ENCODE measurements at places on chromosomes 6 and 20.

DNA sequence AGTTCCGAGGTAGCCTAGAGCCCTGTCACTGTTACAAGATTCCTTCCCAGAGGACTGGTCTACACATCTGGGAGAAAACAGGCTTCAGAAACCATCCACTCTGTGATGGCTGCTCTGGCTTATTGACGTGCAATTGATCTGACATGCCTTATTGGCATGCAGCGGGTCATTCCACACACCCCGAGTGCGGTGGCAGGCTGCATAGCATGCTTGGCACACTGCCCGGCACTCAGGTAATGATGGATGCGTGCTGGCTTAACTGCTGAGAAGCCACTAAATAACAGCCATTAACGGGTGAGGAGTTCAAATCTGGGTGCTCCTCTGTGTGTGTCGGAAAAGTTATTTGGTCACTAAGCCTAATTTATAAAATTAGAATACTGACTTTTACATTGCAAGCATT, 67.9 kb upstream of the CDH4 start:
- no peak for DNase-seq

- DNase-seq, result no peak
These were observed 67.4 kb downstream of the MOXD1 start for GRCh38 chr6:132333639-132334520.

DNA sequence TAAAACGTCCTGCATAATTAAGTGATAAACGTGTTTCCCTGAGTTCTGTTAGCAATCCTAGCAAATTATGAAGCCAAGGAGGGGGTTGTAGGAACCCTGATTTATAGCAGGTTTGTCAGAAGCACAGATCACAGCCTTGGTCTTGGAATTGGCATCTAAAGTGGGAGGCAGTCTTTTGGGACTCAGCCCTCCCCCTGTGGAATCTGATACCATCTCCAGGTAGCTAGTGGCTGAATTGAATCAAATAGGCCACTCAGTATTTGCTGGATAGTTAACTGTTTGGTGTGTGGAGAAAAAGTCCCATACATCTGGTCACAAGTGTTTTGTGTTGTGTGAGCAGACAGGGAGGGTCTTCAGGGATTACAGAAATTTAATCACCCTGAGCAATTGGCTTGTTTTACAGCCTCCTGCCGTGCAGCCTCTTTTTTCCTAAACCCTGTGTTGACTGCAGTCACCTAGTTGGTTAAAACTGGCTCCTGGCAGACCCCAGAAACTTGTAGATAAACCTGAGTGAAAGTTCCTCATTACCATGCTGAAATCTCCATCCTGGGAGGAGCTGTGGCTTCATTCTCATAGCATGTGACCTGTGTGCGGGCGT, 19.0 kb upstream of the KIFC1 start:
- no peak for DNase-seq

DNA sequence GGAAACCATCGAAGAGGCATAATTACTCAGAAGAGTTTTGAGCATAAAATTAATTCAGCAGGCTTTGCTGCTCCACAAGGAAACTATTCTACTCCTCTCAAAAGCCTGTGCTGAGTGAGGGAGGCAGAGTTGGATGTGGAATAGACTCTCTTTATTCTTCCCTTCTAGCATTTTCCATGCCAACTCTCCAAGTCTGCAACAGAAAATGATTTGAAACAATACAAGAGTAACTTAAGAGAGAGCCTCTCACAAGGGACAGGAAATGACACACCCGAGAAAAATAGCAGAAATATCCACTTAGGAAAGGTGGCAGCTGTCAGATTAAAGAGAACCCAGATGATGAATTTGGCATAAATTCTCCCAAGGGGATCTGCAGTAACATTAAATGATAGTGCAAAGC, 26.3 kb upstream of the LAMP5 start:
- no peak for DNase-seq

DNA sequence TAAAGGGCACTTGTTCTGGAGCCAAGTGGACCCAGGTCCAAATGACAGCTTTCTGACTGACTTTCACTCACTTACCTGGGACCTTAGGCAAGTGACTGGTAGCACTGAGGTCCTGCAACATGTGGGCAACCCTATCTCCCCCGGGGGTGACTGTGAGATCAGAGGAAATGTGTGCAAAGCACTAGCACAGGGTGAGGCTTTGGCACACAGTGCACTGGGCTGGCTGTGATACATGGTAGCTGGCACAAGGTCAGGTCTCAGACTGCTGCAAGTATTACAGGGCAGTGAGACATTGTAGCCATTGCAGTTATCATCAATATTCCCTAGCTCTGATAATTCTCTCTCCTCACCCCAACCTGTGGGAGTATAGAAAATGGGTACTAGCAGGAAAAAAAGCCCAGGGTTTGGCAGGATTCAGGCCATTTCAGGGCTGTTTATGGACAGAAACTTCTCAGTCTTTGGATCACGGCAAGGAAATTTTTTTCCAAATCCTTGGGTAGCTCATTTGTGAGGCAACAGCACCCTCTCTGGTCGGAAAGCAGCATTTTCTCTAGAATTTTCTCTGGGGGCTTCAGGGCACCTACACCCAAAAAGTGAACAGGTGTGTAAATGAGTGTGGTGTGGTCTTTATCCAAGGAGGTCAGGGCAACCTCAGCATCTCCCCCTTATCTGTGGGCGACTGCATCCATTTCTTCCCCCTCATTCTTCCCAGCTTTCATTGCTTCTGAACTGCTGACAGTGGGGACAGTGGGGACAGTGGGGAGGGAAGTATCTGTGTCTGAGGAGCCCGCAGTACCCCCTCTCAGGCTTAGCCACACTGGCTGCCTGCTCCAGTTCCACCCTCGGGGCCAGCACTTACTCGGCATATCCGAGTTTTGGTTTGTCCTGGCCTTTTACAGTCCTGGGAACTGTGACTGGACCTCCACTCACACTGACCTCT, 148.7 kb upstream of the PHACTR3 start:
- DNase-seq, result no peak

DNA sequence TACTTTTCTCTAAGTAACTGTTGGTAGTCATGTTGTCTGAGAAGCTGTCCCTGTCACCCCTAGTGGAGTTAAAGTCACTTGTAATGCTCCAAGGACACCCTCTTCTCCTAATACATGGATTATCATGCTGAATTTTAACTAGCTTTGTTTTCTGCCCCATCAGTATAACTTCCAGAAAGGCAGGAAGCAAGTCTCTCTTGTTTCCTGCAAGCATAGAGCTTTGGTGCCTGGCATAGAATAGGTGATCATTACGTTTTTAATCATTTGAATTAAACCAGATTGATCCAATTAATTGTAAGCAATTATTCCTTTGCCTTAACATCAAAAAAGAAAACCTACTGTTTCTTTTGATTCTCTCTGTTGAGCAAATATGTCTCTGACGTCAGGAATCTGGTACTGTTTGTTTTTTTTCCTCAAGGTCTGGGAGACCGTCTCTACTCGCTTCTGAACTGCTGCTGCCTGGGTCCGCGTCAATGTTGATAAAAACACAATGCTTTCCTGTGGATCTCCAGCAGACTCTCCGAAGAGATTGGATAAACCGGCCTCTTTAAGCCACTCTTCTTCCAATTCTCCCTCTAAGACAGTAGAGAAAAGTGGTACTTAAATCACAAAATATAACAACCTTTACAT, 71.8 kb downstream of the ARHGAP18 start:
- no peak for DNase-seq

DNA sequence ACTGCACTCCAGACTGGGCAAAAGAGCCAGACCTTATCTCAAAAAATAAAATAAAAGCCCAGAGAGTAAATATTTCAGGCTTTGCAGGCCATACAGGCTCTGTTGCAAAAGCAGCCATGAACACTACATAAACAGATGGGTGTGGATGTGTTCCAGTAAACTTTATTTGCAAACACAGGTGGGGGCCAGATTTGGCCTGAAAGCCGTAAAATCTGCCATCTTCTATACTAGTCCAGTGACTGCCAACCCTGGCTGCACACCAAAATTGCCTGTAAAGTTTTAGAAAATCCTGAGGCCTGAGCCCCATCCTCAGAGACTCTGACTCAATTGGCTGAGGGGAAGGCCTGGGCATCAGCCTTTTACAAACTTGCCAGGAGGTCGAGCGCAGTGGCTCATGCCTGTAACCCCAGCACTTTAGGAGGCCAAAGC, 103.6 kb downstream of the ZMYND8 start:
- no peak for DNase-seq

DNA sequence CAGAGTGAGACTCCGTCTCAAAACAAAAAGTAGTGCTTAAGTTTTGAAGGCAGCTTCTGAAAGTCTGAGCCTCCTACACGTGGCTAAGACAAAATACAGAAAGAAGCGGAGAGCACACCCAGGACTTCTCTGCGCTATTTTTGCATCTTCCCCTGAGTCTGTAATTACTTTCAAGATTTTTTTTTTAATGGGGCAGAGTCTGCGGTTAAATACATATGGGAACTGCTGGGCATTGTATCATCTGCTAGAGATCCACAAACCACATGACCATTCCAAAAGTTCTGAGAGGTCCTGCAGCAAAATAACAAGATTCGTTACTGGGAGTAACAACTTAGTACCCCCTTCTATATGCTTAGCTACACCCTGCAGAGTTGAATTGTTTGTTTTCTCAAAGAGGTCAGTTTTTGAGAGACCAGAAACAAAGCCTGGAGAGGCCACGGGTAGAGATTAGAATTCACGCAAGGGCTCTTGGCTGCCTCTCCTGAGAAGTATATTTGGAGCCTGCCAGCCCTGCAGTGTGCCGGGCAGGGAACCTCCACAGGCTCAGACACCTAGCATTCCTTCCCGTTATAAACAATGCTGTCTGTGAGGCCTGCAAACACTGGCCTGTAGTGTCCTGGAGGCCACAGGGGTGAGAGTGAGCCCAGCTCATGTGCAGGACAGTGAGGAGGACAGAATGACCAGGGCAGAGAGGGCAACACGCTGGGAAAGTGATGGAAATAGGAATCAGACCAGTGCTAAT, 48.2 kb upstream of the FAM50B start:
- DNase-seq, result no peak

GRCh38 chr20:57315976-57316480, 13.6 kb upstream of the SPO11 start:
- peak; percentile 21 for DNase-seq

GRCh38 chr6:106745197-106745770, 115.9 kb downstream of the QRSL1 start:
- DNase-seq, result no peak

GRCh38 chr6:42745083-42745639, 742 bp downstream of the TBCC start:
- no peak for DNase-seq

GRCh38 chr20:2800521-2801285, at the start of gene CPXM1:
CPXM1 (minus strand) TSS chr20:2800627; CDS start chr20:2800572, 55 bp downstream.
- DNase-seq, result no peak

GRCh38 chr6:138161338-138162110, at the start of gene ARFGEF3:
ARFGEF3 (plus strand) TSS chr6:138161939; CDS start chr6:138162087, 148 bp downstream.
- peak; percentile 82 for DNase-seq

GRCh38 chr6:44430326-44430725, 42.8 kb downstream of the CDC5L start:
- no peak for DNase-seq

DNA sequence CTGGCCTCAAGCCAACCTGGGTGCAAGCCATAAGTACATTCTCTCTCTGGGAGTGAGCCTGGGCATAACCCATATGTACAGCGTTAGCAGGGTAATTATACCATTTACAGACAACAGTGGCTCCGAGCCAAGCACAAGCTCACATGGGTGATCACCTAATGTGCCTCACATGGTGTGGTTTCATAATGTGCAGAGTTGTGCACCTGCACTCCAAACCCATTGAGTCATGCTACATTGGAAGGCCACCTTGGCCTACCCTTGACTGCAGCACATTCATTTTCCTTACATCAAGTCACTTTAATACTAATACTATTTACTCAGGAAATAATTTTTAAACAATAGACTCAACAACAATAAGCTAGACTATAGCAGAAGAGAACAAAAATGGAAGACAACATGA, 194.5 kb upstream of the PLN start:
- no peak for DNase-seq
